Endodermal cell (in vitro differentiated cells): ENCODE measurements at places on chromosomes 16 and 17. TPM values are rescaled to one million over a fixed set of nuclear protein-coding genes. Genes with fewer than 3 reads are reported as not detected.
A peak's percentile ranks its signal among the peaks of the same experiment; 100 is the strongest.

DNA sequence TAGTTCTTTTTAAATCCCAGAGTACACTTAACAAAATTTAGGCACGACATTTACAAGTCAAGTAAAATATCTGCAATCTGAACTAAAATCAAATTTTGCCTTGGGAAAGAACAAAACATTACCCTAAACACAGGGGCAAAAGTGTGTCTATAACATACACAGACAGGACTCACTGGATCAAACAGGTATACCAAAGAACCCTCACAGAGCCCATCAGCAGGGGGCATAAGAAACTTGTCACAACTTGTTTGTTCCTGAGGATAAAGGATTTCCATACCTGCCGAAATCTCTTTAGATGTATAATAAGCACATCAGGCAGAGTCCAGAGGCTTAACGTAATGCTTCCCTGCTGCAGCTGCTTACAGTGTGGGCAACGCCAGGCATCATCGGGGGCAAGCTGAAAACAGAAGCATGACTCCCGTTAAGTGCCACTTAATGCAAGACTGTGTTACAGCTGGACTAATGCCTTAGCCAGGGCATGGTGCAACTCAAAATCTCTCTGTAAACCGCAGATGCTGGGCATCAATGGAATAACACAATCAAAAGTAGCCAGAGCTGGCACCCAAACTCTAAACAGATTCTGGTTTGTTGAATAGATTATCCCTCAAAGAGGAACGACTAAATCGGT, 67.0 kb downstream of the USP31 start:
- peaks cover 70% of the 10 kb centered on the region for H3K36me3 ChIP-seq
- H3K27me3 ChIP-seq: no peaks in the 10 kb centered on the region
- peak overlapping the region; percentile 38 for H3K27ac ChIP-seq

DNA sequence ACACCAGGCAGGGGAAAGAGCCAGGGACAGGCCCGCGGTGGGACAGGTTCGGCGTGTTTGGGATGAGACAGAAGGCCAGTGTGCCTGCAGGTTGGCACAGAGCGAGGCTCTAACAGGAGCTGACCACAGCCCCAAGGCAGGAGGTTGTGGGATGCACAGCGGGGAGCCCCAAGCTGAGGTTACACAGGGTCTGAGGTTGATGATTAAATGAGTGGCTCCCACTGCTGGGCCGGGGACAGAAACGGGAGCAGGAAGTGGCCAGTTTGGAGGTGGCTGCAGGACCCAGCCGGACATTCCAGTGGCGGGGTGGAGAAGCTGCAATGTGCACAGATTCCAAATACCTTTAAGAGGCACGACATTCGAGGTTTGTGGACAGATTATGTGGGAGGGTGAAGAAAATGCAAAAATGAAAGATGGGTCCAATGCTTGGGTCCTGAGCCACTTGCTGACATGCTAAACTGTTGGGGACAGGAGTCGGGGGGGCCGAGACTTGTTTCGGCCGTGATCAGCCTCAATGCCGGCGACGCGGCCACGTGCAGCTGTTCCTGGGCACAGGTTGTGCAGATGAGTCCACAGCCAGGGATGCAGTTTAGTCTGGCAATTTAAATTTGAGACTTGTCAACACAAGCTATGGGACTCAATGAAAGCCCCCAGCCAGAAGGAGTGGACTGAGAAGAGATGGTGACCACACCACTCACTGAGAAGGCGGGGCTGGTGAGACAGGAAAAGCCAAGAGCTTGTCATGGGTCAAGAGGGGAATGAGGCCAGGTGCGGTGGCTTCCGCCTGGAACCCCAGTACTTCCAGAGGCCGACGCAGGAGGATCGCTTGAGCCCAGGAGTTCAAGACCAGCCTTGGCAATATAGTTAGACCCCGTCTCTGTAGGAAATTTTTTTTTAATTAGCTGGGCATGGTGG, 8.7 kb downstream of the ENPP7 start:
- no peaks in the 10 kb centered on the region for H3K36me3 ChIP-seq
- no peak overlapping the region for H3K4me3 ChIP-seq
- no peak overlapping the region for H3K27ac ChIP-seq

DNA sequence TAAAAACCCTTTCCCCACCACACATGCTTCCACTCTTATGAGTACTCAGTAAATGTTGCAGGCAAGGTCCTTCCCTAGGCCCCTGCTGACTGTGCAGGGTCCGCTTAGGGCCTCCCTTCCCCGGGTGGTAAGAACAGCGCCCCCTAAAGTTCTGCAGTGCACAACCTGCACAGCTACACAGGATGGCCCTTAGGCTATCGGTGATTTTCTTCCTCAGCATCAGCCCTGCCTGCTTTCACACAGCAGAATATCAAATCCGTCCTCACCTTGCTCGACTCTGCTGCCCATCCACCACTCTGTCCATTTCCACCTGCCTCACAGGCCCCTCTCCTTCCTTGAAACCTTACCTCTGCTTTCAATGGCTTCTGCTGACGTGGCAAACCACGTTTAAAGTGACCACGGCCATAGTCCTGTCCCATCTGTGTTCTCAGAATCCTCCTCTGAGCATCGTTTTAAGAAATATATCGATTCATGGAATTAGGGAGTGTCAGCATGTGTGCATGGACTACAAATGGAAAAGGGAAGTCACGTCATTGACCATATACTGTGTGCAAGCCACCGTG, 51.4 kb upstream of the TMEM132E start:
- no peaks in the 10 kb centered on the region for H3K4me1 ChIP-seq
- no peak overlapping the region for H3K27ac ChIP-seq
- H3K36me3 ChIP-seq: no peaks in the 10 kb centered on the region
- H3K27me3 ChIP-seq: peaks cover 32% of the 10 kb centered on the region
- no peak overlapping the region for H3K4me3 ChIP-seq

DNA sequence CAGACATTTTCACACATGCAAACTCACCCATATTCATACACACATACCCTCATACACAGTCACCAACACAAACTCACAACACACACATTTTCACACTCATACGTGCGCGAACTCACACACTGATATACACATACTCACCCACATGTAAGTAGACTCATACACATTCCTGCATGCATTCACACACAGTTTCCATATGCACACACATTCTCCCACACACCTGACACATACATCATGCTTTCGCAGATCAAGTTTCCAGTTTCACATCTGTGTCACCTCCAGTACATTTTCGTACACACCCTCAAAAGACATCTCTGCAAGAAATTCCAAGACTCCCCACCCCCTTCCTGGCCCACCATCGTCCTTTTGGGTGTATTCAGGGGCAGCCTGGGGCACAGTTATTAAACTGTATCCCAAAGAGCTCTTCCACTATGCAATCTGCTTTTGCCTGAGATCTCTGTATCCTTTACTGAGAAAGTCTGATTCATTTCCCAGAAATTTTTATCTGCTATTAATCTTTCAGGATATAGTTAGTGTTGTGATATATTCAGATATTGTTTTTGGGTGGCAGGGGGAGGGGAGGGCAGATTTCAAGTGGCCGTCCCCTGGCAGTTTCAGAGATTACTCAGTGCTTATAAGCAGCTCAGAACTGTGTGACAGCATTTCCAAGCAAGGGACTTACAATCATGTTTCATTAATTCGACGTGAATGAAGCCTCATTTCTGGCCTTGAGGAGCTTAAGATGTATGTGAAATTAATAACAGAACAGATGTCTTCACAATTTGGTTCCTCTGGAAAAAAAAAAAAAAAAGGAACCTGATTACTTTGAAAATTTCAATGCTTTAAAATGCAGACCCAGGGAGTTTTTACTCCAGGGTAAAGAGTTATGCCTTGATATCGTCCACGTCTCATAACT, 35.3 kb upstream of the MMP2 start:
- no peak for DNase-seq
- H3K4me1 ChIP-seq: no peaks in the 10 kb centered on the region
- H3K27ac ChIP-seq: no peak overlapping the region

Gene NAGLU
- total RNA-seq: 24.4 and 29.1 TPM in 2 replicates

Gene DNAH17
- 0.23 to 0.64 TPM (median 0.25 TPM) in 3 replicates for total RNA-seq

DNA sequence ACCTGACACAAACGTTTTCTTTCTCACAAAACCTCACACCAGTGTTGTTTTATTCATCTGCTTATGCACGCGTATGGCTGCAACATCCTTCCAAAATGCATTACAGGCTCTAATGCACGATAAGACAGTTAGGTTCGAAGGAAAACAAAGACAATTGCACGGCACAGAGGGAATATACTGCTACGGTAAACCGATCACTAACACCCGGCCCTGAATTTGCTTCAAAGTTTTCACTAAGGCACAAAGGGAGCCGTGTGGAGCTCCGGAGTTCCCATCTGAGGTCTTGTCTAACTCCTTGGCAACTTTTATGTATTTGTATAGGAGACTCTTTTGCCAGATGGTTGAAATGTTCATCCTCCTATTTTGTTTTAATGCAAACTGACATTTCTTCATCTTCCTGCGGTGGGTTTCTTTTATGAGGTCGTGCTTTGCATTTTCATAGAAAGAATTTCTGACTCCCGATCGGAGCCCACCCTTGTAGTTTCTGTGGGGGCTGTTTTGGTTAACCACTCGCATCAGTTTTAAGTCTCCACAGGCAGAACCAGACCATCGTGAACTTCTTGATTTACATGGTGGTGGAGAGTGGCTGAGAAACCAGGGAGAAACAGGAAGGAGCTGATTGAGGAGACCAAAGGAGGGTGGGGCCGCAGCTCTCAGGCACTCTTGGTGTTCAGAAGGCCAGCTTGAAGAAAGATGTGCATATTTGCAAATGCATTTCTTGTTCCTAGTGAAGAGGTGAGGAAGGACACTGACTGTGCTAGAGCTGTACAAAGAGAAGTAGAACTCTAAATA, 516.8 kb downstream of the MAF start:
- peak overlapping the region; percentile 38 for H3K27ac ChIP-seq
- H3K4me3 ChIP-seq: no peak overlapping the region
- H3K4me1 ChIP-seq: no peaks in the 10 kb centered on the region
- peaks cover 8% of the 10 kb centered on the region for H3K27me3 ChIP-seq
- no peaks in the 10 kb centered on the region for H3K36me3 ChIP-seq
- no peak for DNase-seq

DNA sequence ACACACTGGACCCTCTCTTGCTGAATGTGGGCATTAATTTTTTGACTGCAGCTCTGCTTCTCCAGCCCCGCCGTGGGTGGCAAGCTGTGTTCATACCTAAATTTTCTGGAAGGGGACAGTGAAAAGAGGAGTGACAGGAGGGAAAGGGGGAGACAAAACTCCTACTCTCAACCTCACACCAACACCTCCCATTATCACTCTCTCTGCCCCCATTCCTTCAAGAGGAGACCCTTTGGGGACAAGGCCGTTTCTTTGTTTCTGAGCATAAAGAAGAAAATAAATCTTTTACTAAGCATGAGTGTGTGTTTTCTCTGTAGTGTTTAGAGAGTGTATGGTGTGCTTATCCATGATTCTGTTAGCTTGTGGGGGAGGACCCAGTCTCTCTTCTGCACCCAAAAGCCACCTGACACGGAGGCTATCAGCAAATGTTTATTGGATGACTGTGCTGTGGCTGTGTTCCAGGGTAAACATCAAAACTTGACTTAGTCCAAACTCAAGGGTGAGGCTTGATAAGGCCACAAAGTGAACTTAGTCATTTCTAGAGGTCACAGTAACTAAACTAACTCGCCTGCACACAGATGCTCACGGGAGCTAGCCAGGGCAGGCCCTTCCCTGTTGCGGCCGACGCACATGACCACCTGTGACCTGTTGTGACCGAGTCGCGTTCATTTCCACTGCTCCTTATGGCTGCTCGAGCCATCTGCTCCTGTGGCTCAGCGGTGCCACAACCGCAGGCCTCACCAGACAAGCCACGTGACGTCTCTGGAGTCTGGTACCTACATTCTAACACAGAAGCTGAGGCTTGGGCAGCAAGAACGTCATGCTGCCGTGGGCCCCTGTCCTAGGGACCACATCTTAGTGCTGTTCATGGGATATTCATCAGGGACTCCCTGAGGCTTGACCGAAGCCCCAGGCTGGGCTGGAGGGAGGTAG, 9.8 kb upstream of the MED11 start:
- H3K27ac ChIP-seq: no peak overlapping the region
- H3K4me3 ChIP-seq: no peak overlapping the region
- peaks cover 5% of the 10 kb centered on the region for H3K36me3 ChIP-seq
- no peaks in the 10 kb centered on the region for H3K4me1 ChIP-seq
- H3K27me3 ChIP-seq: no peaks in the 10 kb centered on the region

GRCh38 chr16:12682432-12683165, 121.1 kb downstream of the CPPED1 start:
- no peak overlapping the region for H3K4me3 ChIP-seq
- no peaks in the 10 kb centered on the region for H3K4me1 ChIP-seq
- H3K27me3 ChIP-seq: no peaks in the 10 kb centered on the region
- peaks cover 3% of the 10 kb centered on the region for H3K36me3 ChIP-seq
- DNase-seq: no peak

DNA sequence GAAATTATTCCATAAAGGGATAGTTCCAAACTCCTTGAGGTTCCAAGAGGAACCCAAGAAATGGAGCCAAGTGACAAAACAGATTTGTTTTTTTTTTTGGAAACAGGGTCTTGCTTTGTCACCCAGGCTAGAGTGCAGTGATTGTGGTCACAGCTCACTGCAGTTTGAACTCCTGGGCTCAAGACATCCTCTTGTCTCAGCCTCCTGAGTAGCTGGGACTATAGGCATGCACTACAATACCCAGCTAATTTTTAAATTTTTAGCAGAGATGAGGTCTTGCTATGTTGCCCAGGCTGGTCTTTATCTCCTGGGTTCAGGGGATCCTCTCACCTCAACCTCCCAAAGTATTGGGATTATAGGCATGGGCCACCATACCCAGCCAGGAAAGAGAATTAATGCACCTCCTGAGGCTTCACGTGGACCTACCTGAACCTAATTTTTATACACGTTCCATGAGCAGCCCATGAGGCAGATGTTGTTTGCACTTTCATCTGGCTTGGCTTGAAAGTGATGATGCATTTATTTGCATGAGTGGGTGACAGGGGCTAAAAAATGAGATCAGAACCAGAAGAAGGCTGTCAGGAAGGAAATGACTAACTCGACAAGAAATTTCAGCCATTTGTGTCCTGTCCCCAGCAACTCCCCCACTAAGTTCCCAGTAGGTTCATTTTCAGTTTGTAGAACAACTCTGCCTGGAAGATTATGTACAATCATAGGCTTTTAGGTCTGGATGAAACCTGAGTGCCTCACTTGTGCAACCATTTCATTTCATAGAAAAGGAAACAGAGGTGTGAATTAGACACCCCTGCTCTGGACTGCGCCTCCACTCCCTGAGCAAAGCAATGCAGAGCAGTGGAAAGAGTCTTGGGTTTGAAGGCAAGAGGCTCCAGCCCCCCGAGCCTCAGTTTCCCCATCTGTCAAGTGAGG, 10.3 kb upstream of the IRF8 start:
- H3K27me3 ChIP-seq: peaks cover 26% of the 10 kb centered on the region
- H3K4me1 ChIP-seq: peaks cover 3% of the 10 kb centered on the region
- H3K4me3 ChIP-seq: no peak overlapping the region
- DNase-seq: no peak
- H3K36me3 ChIP-seq: no peaks in the 10 kb centered on the region

DNA sequence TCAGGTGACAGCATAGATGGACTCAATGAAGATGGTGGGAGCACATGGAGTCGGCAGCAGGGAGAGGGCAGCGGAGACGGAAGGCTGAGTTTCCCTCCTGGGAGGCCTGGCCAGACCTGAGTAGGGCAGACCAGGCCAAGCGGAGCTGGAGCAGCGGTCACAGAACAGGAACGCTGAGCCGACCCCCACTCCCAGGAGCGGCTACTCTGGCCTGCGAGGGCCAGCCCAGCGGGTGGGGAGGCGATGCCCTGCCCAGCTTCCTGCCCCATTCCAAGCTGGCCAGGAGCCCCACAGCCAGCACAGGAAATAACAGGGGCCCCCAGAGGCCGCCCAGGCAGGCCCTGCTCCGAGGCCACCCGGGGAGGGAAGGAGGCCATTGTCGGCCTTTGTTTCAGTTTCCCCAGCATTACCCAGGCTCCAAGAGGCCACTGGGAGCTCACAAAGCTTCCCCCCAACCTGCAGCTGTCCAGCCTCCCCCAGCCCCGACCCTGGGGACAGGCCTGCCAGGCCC, 79.8 kb downstream of the ZNF423 start:
- H3K4me3 ChIP-seq: no peak overlapping the region
- H3K36me3 ChIP-seq: no peaks in the 10 kb centered on the region
- H3K27ac ChIP-seq: peak overlapping the region; percentile 82
- H3K4me1 ChIP-seq: peaks cover 4% of the 10 kb centered on the region
- no peaks in the 10 kb centered on the region for H3K27me3 ChIP-seq

Gene HMOX2
- 27.7 and 28.5 TPM in 2 replicates for total RNA-seq

Gene OSBPL7
- total RNA-seq: 15.5 to 17.0 TPM (median 16.6 TPM) in 3 replicates
